NCI-H526 (cell line): ENCODE measurements at places on chromosomes 16 and 17.

DNA sequence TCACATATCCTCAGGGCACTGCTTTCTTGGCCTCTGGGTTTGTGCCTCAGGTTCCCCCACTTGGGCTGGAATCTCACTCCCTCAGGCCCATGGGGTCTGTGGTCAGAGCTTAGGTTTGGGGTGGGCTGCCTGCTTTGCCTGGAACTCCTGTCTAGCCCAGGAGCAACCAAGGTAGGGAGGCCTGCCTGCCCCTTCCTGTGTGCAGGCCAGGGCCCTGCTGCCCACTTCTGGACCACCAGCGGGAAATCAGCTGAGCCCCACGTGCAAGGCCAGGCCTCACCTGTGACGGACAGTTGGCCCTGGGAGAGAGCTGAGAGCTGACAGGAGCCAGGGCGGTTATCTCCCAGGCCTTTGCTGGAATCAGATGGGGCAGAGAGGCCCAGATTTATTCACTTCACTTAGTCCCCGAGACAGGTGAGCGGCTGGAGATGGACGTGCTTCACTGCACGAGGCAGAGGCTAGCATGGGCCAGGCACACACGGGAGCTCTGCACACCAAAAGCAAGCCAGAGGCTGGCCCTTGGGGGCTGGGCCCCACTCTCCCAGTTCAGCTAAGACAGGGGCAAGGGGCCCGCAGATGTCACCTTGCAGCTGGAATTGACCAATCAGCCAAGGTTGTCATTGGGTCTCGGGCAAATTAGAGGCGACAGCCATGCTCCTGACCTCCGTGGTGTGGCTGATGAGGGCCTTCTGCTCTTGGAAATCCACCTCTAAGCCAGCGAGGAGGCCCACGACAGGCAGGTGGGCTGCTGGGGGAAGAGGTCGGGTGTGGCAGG is 49.9 kb upstream of the DOC2B start:
- no peak for DNase-seq

- DNase-seq: no peak
These were observed 57.2 kb downstream of the CLEC16A start for GRCh38 chr16:11001611-11002010.

DNA sequence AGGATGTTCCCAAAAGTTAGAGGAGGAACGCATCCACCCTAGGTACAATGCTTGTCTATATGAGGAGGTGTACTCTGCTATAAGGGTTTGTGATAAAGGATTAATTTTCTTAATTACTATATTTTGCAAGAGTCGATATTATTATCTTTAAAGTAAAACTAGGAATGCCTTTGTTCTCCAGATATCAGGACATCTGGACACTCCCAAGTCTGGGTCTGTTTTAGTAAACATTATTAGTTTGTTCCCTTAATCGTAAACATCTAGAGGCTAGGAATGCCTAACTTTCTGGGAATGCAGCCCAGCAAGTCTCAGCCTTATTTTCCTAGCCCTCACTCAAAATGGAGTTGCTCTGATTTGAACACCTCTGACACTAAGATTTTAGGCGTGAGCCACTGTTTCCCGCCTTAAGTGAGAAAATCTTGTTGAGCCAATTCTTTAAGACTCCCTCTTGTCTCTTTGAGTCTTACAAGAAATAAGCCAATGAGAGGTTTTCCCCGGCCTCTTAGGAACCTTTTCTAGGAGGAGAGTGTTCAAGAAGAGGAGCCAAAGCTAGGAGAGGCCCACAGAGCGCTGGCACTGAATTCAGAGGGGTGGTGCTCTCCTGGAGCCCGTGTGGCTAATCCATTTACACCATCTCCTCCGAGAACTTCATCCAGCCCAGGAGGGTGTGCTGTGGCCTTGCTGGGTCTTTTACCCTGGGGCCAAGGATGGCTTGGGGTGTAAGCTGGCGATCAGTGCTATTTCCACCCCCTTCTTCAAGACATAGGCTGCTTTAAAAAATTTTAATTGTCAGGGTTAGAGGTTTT is 40.9 kb downstream of the SMARCE1 start:
- no peak for DNase-seq

DNA sequence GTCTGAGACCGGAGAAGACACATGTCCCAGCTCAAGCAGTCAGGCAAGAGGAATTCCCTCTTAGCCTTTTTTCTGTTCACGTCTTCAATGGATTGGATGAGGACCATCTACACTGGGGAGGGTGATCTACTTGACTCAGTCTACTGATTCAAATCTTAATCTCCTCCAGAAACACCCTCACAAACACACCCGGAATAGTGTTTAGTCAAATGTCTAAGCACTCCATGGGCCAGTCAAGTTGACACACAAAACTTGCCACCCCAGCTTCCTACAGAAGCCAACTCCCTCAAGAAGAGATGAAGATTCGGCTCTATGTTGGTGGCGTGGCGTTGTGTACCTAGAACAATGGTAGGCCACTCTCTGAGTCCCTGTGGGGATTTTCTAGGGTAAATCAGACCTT is 22.5 kb upstream of the NKD1 start:
- DNase-seq: no peak

GRCh38 chr17:44014133-44014436 is 678 bp downstream of the TMEM101 start:
- no peak for DNase-seq

DNA sequence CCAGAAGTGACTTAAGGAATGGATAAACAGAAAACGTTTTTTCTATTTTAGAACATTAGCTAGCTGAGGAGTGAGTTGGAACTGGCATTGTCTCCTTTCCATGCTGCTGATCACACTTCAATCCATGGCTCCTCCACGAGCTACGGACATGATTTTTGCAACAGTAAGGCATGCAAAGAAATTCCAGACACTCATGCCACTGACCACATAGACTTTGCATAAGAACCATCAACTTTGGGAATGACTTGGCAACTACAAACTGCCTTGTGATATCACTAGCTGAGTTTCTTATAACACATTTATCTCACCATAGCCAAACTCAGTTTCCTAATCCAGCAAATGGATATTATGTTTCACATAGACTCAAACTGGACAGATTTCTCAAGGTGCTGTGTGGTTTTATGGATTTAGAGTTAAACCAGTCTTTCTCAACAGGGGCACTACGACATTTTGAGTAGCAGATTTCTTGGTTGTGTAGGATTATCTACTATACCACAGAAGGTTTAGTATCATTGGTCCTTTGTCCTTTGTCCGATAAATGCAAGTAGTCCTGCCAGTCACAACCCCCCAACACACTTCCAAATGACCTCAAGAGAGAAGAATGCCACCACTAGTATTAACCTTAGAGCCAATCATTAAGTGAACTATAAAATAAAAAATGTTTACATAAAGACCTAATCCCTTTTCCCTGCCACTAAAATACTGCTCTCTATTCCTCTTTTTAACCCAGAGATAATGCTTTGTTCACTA is 48.3 kb upstream of the C17orf78 start:
- DNase-seq: no peak

GRCh38 chr16:64092271-64092670 is 1029.6 kb downstream of the CDH11 start:
- DNase-seq: no peak
